ENCODE measurements at places on chromosomes 5 and 9.
A peak's percentile ranks its signal among the peaks of the same experiment; 100 is the strongest.

DNA sequence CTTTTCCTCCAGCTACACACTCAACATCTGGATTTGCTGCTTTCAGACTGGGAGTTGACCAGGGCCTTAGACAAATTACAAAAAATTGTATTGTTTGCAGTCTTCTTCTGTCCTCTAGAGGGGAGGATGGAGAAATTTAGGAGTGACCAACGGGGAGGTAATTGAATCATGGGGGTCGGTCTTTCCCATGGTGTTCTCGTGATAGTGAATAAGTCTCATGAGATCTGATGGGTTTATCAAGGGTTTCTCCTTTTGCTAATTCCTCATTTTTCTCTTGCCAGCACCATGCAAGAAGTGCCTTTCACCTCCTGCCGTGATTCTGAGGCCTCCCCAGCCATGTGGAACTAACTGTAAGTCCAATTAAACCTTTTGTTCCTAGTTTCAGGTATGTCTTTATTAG is 4.2 kb downstream of the IFNA8 start:
- no peak for DNase-seq

- no peak for DNase-seq
Observed at GRCh38 chr5:159605585-159605984, 275.3 kb upstream of the IL12B start.

DNA sequence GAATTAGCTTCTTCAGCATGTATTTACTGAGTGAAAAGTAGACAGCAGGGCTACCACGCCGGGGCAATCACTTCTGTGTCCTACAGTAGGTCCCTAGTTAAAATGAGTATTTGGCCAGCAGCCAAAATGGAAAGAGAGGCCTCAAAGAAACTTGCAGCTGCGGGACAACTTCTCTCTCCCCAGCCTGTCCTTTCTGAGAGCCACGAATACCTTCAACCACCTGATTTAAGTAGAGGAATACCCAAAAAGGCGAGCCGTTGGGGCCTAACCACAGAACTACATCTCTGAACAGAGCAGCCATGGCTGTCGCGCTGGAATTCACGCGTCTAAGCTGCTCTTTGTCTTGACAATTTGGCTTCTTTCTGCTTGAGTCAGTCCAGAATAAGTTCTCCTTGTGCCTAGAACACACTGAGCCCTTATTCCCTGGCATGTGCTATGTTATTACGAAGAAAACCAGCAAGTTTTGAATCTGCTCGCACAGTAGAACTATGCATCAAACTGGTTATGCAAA is 43.8 kb upstream of the GOLPH3 start:
- no peak for DNase-seq

DNA sequence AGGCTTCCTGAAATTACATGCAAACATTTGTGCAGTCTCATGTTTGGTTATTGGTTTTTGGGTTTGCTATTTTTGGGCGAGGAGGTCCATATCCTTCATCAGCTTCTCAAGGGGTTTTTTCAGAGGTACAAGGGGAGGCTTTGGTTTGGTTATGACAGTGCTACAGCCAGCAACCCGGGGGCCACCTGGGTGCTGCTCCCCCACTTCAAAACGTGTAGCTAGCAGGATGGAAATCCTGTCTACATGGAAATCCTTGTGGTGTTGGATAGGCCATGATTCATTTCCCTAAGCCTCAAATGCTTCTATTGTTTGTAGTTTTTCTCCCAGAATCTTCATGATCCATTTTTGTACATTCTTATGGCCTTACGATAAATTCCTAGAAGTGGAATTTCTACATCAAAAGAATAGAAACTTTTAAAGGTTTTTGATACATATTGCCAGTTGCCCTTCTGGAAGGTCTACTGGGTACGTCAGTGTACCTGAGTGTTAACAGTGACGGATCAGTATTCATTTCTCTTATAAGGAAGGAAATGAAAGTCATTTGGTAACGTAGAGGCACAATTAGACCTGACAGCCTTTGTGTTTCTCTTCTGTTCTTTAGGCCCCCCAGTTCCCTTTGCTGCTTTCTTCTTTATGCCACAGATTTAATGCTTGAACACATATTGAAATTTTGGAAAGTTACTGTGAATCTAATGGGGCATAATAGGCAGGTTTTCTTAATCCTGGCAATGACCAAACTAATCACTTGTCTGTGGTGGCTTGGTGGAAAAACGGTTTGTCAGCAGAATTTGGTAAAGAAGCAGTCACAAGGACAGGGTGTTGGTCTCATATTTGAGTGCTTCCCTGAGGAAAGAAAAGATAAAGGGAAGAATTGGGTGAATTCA is 69.7 kb upstream of the ABL1 start:
- no peak for DNase-seq

GRCh38 chr9:137745541-137745991 is 126.8 kb downstream of the EHMT1 start:
- no peak for DNase-seq

DNA sequence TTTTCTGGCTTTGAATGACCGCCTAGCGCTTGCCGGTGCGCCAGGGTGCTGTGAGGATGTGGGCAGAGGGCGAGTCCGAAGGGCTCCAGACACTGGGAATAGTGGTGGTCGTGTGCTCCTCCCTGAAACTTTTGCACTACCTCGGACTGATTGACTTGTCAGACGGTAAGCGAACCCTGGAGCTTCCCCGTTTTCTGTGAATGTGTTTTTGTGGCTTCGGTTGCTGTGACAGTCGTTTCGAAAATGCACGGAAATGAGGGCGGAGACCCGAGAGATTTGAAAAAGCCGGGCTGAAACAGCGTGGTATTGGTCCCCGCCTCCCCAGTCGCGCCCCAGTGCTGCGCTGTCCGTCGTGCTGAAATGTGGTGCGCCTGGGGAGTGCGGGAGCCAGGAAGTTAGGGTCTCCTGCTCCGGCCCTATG is 102.5 kb upstream of the GABRP start:
- DNase-seq, result peak; percentile 59

DNA sequence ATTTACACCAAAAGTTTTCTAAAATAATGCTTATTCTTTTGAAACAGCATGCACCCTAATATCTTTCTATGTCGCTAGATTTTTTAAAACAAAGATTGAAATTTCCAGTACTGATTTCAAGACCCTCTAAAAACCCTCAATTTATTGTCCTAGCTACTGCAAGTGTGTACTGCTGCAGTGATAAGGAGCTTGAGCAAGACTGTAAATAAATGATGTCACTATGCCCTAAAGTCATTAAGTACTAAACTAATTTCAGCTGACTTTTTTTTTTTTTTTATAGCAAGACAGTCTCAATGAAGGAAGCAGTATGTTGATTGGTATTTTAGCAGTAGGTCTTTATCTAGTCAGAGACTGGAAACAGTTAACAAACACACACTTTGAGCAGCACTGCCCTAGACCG is 12.2 kb upstream of the MIER3 start:
- DNase-seq, result no peak

DNA sequence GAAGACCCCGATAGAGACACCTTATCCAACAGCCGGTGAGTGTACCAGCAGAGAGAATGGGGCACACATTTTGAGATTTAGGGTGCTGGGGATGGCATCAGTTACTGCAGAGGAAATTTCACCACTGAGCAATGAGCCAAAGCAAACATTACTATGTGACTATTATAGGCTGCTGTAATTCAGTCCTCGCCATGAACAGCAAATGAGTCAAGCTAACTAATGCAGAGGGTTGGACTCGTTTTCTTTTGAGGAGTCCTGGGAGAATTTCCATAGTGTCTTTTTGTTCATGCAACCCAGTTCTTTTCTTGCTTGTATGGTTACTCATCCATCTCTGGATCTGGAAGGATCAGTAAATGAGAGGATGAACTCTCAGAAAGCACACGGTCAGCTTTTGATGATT is 323.8 kb downstream of the PSAT1 start:
- no peak for DNase-seq
